SW 1271 (cell line): ENCODE measurements at places on chromosomes 13 and 19.

DNA sequence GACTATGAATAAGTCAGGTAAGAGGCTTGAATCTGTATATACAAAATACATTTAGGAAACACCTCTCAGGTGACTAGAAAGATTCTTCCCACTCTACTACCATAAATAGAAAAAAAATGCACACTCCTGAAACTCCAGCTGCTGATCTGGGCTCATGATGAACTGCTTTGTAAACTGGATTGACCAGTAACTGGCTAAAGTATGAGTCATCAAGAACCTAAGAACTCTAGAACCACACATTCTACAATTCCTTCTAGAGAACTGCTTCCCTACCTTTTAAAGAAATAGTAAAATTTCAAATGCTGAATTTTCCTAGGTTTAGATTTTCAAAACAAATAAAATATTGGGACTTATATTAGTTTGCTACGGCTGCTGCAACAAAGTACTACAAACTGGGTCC lies 55.2 kb downstream of the ELF1 start:
- no peak for DNase-seq

DNA sequence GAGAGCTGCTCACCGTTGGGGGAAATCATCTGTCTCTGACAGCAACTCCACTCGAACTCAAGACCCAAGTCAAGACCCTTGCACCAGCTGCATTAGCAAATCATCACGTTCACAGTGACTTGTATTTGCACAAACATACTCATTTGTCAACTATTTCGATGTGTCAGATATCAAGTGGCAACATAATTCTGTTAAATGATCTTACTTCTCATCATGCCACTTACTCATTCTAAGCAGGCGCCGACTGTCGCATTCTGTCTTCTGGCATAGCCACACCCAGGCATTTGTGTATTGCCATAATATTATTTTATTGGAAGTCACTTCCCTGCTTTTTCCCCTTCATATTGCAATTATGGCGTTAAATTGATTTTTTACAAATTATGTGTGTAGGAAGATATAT lies 23.0 kb upstream of the ATP1A3 start:
- no peak for DNase-seq

GRCh38 chr19:4504891-4505569 lies 13.3 kb downstream of the PLIN4 start:
- DNase-seq: no peak

- DNase-seq: no peak
Measured at GRCh38 chr13:39941911-39942551, 286.6 kb downstream of the COG6 start.

GRCh38 chr19:58364146-58364545 lies 1.6 kb upstream of the ZNF497 start:
- DNase-seq: no peak

DNA sequence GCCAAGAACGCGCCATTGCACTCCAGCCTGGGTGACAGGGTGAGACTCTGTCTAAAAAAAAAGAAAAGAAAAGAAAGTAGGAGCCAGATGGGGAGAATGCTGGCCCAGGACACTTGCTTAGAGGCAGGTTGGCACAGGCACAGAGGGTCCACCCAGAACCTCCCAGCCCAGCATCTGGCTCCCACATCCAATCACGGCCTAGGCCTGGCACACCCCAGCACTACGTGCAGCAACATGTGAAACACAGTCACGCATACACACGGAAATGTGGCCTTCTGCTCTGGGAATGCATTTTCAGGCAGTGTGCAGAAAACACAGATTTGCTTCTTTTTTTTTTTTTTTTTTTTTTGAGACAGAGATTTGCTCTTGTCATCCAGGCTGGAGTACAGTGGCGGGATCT lies 20.9 kb upstream of the FOSB start:
- DNase-seq: no peak

- no peak for DNase-seq
Measured at GRCh38 chr19:29337029-29337428, 124.1 kb upstream of the UQCRFS1 start.

- DNase-seq: no peak
Measured at GRCh38 chr13:111475488-111475887, 155.0 kb downstream of the TEX29 start.

DNA sequence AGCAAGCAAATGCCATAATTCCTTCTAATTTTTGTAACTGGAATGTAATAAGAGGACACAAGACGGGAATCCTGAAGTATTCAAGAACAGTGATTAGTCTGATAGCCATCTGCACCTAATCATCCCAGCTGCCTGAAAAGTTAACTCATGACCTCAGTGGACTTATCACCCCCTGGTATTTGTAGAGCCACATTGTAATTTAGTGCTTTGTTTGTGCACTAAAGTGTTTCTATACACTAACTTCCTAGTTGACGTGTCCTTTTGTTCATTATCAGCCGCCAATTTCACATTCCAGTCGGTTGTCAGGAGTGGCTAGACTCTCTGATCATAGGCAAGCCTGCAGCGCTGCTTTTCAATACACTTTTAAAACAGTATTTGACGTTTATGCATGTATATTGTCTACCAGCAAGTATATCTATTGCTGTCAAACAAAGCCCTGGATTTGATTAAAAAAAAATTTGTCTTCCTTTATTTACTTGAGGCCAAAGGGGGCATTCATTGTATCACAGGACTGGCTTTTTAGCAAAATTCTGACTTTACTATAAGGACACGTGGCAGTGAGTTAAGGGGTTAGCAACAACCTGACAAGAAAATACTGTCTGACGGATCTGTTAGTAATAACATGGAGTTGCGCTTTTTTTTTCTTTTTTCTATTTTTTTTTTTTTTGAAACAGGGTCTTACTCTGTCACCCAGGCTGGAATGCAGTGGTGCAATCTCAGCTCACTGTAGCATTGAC lies 10.4 kb upstream of the SOX21 start:
- DNase-seq: no peak

- DNase-seq: no peak
Measured at GRCh38 chr13:75702476-75702875, 66.3 kb downstream of the LMO7 start.

DNA sequence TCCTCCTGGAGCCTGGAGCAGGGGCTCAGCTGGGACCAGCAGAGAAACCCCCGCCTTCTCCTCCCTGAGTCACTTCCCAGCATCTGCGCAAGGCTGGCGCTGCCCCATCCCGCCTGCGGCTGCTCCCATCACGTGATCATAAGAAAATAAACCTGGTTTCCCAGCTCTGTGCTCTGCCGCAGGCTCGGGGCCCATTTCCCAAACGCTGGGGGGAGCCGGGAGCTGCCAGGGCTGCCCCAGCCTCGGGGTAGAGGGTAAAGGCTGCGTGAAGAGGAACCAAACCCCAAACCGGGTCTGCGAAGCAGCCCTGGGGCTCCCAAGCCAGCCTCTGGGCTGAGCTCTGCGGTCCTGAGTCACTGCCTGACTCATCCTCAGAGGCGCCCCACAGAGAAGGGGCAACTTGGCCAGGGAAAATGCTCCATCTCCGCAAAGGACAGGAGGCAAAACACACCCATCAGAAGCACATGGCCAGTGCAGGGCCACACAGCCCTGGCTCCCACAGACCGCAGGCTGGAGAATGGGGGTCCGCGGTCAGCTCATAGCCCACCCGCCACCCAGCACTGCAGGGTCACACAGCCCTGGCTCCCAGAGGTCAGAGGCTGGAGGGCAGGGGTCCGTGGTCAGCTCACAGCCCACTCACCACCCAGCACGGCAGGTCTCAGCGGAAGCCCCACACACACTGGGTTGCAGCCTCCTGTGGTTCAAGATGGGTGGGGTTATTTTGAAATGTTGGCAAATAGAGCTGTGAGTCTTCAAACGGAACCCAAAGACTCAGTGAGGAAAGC lies 67.1 kb downstream of the RASA3 start:
- DNase-seq: peak; percentile 84

DNA sequence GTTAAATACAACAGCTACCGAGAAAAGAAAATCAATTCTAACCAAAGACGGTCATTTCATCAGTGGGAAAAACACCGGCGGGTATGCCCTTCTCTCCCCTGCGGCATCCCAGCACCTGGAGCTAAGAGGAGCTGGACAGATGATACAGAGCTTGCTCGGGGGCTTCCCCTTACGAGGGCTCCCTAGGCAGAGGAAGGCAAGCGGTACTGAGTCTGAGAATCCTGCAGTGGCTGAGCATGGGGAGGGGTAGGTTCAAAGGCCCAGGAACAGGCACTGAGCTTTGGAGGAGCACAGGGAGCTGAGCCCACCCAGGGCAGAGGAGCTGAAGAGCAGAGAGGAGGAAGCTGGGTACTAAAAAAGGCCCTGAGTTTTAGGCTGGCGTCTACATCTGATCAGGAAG lies 12.7 kb downstream of the STK24 start:
- no peak for DNase-seq

DNA sequence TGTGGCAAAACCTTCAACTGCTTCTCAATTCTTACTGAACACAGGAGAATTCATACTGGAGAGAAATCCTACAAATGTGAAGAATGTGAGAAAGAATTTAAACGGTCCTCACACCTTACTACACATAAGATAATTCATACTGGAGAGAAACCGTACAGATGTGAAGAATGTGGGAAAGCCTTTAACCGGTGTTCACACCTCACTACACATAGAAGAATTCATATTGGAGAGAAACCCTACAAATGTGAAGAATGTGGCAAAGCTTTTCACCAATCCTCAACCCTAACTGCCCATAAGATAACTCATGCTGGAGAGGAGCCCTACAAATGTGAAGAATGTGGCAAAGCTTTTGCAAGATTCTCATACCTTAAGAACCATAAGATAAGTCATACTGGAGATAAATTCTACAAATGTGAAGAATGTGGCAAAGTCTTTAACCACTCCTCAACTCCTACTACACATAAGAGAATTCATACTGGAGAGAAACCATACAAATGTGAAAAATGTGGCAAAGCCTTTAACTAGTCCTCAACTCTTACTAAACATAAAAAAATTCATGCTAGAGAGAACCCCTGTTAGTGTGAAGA lies 111.7 kb downstream of the ZNF100 start:
- no peak for DNase-seq

DNA sequence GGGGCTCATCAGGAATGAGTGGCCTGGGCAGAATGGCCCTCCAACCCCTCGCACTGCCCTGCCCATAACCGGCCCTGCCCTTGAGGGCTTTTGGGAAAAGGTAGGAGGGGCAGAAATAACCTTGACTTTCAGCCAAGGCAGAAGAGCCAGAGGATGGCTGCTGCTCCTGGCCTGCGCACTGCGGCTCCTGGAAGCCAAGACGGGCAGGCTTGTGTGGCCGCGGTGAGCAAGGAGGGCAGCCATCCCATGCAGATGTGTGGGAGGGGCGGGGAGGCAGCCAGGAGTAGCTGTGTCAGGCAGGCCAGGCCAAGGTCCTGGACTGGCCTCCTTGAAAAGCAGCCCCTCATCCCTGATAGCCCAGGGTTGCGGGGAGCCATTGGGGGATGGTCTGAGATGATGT lies 57.6 kb upstream of the URI1 start:
- no peak for DNase-seq

GRCh38 chr13:20197361-20197834 lies 4.7 kb upstream of the GJB2 start:
- DNase-seq: no peak

DNA sequence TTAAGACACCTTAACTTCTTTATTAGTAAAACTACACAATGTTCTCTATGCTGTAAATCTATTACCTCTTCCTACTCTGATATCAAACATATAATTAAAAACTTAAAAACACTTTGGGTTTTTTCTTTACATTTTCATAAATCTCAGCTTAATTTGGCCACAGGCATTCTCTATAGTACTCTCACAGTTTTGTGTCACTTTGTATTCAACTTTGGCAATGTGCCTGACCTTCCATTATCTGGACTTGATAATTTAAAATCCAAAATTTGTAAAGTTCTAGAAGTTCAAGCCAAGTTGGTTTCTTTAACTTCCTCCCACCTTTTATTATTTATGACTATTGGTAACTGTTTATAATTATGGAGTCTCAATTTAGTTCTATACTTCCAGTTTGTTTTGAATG lies 46.4 kb downstream of the VWA8 start:
- DNase-seq: no peak

GRCh38 chr13:78341032-78341431 lies 262.3 kb downstream of the POU4F1 start:
- DNase-seq: no peak

GRCh38 chr19:40777645-40777936 lies 456 bp upstream of the RAB4B start:
- DNase-seq: no peak

DNA sequence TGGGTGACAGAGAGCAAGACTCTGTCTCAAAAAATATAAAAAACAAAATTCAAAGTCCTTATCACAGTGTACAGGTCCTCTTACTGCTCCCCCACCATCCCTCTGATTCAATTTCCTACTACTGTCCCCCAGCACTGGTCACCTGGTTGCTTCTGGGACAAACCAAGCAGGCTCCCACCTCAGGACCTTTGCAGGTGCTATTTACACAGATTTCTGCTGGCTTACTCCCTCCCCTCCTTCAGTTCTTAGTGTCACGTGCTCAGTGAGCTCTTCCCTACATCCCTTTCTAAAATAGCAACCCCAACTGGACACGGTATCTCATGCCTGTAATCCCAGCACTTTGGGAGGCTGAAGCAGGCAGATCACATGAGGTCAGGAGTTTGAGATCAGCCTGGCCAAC lies 6.0 kb downstream of the IRF2BP1 start:
- DNase-seq: no peak

- no peak for DNase-seq
Measured at GRCh38 chr19:42030645-42031440, 36.8 kb upstream of the ATP1A3 start.

DNA sequence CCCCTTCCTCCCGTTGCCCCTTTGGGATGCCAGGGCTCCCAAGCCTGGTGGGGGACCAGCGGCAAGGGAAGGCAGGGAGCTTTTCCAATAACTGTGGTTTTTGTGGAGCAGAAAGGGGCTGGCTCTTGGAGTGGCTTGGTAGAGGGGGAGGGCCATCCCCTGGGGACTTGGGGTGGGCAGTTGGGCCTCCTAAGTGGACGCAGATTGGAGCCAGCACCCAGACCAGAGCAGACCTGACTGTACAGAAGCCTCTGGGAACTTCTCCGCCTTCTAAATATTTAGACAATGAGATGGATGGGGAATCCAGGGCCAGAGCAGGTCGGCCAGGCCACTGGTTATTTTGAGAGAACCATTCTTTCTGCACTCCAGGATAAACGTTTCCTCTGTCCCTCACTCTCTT lies 4.2 kb downstream of the PTGIR start:
- no peak for DNase-seq

DNA sequence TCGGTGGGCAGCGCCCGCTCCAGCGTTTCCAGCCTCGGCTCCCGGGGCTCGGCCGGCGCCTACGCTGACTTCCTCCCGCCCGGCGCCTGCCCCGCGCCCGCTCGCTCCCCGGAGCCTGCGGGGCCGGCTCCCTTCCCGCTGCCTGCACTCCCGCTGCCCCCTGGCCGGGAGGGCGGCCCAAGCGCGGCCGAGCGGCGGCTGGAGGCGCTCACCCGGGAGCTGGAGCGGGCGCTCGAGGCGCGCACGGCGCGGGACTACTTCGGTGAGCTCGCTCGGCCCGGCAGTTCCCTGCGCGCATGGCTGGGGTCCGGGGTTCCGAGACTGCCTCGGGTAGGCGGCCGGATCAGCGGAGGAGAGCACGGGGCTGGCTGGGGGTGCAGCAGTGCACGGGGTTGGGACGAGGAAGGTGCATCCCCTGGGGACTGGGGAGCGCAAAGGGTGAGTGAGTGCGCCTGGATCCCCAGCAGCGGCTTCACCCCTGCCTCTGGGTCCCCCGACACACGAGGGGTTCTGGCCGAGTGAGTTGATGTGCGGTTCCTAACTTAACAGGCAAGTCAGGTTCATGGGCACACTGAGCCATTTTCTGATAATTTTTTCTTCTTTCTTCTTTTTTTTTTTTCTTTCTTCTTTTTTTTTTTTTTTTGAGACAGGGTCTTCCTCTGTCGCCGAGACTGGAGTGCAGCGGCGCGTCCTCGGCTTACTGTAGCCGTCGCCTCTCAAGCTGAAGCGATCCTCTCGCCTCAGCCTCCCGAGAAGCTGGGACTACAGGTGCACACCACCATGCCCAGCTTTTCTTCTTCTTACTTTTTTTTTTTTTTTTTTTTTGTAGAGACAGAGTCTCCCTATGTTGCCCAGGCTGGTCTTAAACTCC lies 1.1 kb downstream of the WTIP start:
- no peak for DNase-seq
